Activated CD8-positive, alpha-beta memory T cell treated with anti-CD3 and anti-CD28 coated beads, Interleukin-2, amount 10 ng/mL, durations not matched to agents 7 days and 5 days (primary cell): ENCODE measurements at places on chromosomes 11 and 22.

- no peak for DNase-seq
- H3K27ac ChIP-seq: no peak overlapping the region
- H3K36me3 ChIP-seq: peaks cover 2% of the 10 kb centered on the region
- H3K4me1 ChIP-seq: peaks cover 29% of the 10 kb centered on the region
- H3K27me3 ChIP-seq: no peaks in the 10 kb centered on the region
Measured at GRCh38 chr11:86162239-86162638, 82.3 kb upstream of the EED start.

GRCh38 chr11:128726458-128727139, 32.7 kb downstream of the FLI1 start:
- peaks cover 97% of the 10 kb centered on the region for H3K4me1 ChIP-seq
- H3K27ac ChIP-seq: peak overlapping the region; percentile 92
- DNase-seq: peak; percentile 72
- H3K4me3 ChIP-seq: peak overlapping the region; percentile 44

- no peaks in the 10 kb centered on the region for H3K4me1 ChIP-seq
- peaks cover 16% of the 10 kb centered on the region for H3K36me3 ChIP-seq
- no peak for DNase-seq
- no peak overlapping the region for H3K27ac ChIP-seq
Measured at GRCh38 chr11:28043930-28044709, 63.8 kb downstream of the KIF18A start.

- H3K36me3 ChIP-seq: peaks cover 1% of the 10 kb centered on the region
- H3K4me1 ChIP-seq: peaks cover 15% of the 10 kb centered on the region
- H3K27me3 ChIP-seq: no peaks in the 10 kb centered on the region
- H3K4me3 ChIP-seq: peak overlapping the region; percentile 7
Measured at GRCh38 chr11:110362971-110363509, 66.6 kb upstream of the RDX start.
